ENCODE measurements at places on chromosomes 6 and 20. TPM values are rescaled to one million over a fixed set of nuclear protein-coding genes. Genes with fewer than 3 reads are reported as not detected.

DNA sequence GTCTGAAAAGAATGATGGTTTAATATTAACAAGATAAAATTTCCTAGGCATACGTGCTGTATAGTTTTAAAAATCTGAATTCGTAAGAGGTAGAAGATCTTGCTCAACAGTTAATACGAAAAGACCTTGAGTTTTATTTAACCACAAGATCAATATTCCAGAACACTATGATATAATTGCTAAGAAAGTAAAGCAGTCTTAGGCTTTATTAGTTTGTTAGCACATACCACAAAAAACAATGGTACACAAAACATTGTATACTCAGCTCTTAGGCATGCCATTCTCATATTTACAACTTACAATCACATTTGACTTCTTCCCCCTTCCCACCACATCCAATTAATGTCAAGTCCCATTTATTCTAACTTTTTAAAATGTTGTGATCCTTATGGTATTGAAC, 24.4 kb upstream of the STXBP5 start:
- no peak overlapping the region for H3K27ac ChIP-seq
- H3K27me3 ChIP-seq = no peaks in the 10 kb centered on the region
- H3K4me1 ChIP-seq = no peaks in the 10 kb centered on the region
- H3K36me3 ChIP-seq = no peaks in the 10 kb centered on the region
- no peak overlapping the region for H3K4me3 ChIP-seq
- no peak for DNase-seq

The ADGB gene
- 0.35 TPM for total RNA-seq

DNA sequence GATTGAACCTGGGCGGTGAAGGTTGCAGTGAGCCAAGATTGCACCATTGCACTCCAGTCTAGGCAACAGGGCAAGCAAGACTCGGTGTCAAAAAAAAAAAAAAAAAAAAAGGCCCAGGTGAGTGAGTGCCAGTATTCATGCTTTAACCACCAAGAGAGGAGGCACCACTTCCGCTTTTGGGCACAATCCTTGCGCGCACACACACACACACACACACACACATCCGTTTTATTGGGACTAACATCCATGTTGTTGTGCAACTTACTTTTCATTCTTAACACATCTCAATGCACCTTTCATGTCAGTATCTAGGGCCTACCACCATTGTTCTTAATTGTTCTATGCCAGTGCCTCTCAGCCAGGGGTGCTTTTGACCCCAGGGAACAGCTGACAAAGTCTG, 263.0 kb downstream of the CDC5L start:
- no peak for DNase-seq
- H3K27me3 ChIP-seq = no peaks in the 10 kb centered on the region
- H3K27ac ChIP-seq = no peak overlapping the region
- no peaks in the 10 kb centered on the region for H3K36me3 ChIP-seq
- H3K4me3 ChIP-seq = no peak overlapping the region

The BAG2 gene
- 10.2 TPM for total RNA-seq

DNA sequence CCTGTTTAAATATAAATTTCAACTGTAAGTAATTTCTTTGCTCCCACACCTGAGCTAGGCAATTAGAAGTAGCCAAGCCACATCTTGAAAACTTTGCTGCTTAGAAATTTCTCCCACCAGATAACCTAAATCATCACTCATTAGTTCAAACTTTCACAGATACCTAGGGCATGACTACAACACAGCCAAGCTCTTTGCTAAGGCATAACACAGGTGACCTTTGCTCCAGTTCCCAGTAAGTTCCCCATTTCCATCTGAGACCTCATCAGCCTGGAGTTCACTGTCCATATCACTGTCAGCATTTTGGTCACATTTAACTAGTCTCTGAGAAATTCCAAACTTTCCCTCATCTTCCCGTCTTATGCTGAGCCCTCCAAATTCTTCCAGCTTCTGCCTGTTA, 79.8 kb upstream of the OPRM1 start:
- no peak overlapping the region for H3K27ac ChIP-seq
- DNase-seq = no peak
- H3K27me3 ChIP-seq = no peaks in the 10 kb centered on the region
- no peaks in the 10 kb centered on the region for H3K4me1 ChIP-seq
- H3K36me3 ChIP-seq = no peaks in the 10 kb centered on the region
- no peak overlapping the region for H3K4me3 ChIP-seq

The VSTM2L gene
- total RNA-seq = not detected

The C20orf173 gene
- total RNA-seq = not detected

The SIRPB2 gene
- total RNA-seq = not detected

DNA sequence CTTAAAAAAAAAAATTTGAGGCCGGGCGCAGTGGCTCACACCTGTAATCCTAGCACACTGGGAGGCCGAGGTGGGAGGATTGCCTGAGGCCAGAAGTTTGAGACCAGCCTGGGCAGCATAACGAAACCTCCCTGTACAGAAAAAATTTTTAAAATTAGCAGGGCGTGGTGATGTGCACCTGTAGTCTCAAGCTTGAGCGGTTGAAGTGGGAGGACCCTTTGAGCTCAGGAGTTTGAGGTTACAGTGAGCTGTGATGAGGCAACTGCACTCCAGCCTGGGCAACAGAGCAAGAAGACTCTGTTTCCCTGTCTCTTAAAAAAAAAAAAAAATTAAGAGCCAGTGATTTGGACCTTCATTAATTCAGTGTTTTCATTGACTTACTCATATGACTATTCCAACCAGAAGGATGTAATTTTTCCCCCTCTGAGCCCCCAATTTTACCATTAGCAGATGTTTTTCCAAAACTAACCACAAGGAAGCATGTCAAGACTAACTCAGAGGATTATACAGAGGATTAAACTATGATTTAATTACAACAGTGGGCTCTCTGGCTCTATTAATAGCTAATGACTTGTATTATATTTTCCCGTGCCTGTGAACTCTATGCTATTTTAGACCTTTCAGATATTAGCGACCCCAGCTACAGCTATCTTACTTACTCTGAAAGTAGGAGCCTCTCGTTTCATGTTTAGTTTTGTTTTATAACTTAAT, 75.1 kb downstream of the ARID1B start:
- H3K36me3 ChIP-seq = no peaks in the 10 kb centered on the region
- H3K27ac ChIP-seq = no peak overlapping the region
- DNase-seq = no peak
- H3K27me3 ChIP-seq = no peaks in the 10 kb centered on the region
- no peak overlapping the region for H3K4me3 ChIP-seq

DNA sequence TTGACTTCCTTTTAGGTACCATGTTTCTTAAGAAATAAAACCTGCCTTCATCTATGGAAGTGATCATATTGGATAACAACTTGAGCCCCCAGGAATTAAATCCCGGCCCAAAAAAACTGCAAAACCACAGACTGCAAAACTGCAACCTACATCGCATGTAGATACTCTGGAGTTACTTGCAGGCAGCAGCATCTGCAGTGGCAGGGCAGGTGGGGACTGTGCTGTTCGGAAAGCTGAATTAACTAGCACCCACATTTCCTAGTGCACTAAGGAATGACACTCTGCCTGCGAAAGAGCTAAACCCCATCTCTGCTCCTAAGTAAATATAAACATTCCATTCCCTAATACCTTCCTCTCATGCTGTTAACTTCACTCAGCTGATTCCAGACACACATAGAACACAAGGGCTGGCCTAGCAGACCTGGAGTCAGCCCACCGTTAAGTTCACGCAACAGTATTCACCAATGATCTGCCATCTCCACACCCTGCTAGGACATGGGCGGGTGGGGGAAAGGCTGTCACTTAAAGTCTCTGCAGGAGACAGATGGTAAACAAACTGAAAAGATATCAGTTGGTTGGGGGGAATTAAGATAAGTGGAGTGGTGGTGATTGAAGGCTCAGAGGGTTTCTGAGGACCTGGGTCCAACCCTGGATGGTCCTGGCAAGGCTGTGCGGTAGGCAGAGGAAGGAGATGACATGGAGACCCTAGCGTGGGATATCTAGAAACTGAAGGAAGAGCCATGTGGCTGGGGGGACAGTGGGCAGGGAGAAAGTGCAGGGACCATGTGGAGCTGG, 128.4 kb downstream of the SYCP2 start:
- no peaks in the 10 kb centered on the region for H3K27me3 ChIP-seq
- no peak overlapping the region for H3K4me3 ChIP-seq
- no peak for DNase-seq
- no peaks in the 10 kb centered on the region for H3K4me1 ChIP-seq
- no peaks in the 10 kb centered on the region for H3K36me3 ChIP-seq

Measured in CD8-positive, alpha-beta memory T cell (primary cell).